Nucleus accumbens (tissue), 56 donors: ENCODE measurements at places on chromosomes 4 and X.

GRCh38 chr4:141860974-141861373 is 224.6 kb downstream of the IL15 start:
- no peak for DNase-seq

GRCh38 chr4:41418444-41418843 is 119.5 kb upstream of the LIMCH1 start:
- no peak for DNase-seq

DNA sequence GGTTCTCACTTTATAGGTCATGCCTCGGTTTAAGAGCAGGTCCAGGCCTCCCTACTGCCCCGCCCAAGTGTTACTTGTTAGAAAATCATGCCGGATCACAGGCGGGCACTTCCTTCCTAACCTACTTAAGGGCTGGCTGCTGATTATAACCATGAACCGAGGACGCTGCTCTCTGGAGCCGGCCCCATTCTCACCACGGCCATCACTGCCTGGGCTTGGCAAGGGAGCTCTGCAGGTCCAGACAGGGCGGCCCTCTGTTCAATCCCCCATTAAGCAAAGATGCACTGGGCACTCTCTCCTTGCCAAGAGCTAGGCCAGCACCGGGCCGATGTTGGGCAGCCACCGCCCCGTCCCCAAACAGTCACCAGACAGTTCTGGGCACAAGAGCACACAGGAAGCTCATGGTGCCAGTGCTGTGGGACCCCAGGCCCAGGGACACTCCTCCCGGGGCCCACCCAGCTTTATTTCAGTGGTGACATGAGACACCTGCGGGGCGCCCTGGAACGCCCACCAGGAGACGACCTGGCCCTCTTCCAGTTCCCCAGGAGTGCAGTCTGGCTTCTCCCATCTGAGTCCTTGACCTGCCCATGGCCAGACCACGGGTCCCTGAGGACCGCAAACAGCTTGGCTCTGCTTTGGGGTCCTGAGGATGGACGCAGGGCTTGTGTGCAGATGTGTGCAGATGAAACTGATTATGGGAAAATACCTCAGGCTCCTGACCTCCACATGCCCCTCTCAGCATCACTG is 44.0 kb downstream of the ABLIM2 start:
- no peak for DNase-seq

DNA sequence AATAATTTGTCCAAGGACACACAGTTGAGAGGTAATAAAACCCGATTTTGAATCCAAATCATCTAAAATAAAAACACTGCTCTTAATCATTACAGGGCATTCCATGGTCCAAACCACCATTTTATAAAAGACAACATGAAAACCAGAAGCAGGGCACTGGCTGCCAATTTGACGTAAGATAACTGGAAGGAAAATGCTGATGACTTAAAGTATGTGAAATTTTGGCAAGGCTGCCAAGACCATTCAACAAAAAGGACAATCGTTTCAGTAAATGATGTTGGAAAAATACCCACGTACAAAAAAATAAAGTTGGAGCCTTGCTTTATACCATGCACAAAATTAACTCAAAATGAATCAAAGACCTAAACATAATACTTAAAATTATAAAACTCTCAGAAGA is 344.4 kb downstream of the RAPGEF2 start:
- DNase-seq, result no peak

GRCh38 chr4:141686146-141686775 is 49.9 kb downstream of the IL15 start:
- no peak for DNase-seq

GRCh38 chrX:155435744-155436112 is 22.7 kb downstream of the F8A3 start:
- no peak for DNase-seq

GRCh38 chr4:15344041-15344440 is 83.8 kb upstream of the C1QTNF7 start:
- DNase-seq, result no peak

DNA sequence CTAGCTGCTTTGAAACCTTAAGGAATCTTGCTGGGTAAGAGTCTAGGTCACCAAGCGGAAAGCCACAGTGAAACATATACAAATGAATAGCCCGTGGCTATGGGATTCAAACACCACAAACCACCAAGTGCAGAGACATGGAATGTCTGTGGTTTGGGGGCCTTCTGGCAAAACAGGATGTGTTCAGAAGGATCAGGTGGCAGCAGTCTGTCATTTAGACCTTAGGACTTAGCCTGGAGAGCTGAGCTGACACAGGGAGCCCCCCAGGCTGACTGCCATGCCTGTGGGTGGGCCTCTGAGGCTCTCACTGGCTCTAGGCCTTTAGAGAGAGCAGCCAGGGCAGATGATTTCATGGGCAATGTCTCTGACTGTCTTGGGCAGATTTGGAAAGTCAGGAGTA is 225.6 kb downstream of the FBXW7 start:
- no peak for DNase-seq

- peak; percentile 5 for DNase-seq
These were observed 157.6 kb downstream of the EMCN start for GRCh38 chr4:100360211-100360610.

DNA sequence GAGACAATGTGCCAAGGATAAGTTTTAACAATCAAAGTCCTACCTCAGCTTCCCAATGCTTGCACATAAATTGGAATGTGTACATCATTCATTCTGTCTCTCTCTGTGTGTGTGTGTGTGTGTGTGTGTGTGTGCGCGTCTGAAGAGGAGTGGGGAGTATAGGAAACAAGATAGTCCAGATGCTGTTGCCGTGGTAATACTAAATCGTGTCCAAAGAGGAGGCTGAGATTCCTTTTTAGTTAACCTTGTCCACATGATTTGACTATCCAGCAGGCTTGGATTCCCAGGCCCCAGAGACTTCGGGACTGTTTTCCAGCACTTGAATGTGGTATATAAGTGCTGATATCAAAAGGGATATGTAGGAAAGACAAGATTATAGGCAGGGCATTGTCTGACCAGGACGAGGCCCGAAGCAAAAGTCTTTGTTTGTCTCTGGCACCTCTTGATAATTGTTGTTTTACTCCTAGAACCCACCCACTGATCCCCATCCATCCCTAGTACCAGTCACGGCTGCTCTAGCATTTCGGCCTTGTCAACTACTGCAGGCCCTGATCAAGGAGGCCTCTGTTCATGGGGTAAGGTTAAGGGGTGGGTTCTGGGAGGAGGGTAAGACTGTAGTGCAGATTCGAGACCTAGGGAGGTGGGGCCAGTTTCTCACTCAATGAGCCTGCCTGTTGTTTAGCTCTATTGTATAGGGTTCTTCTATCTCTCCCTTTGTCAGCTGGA is 3.9 kb downstream of the PLP1 start:
- DNase-seq, result peak; percentile 89

DNA sequence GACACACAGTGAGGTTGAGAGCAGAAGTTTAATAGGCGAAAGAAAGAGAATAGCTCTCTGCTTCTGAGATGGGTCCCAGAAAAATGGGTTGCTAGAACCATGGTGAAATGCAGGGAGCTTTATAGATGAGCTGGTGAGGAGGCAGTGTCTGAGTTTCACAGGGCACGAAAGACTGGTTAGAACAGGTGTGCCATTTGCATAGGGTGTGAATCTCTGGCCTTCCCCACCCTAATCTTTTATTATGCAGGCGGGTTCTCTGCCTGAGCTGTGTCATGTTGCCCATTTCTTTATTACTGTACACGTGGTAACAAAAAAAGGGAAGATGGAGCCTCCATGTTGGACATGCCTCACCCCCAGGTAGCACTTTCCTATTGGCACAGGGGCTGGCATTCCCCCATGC is 39.1 kb downstream of the FUNDC1 start:
- DNase-seq, result no peak

DNA sequence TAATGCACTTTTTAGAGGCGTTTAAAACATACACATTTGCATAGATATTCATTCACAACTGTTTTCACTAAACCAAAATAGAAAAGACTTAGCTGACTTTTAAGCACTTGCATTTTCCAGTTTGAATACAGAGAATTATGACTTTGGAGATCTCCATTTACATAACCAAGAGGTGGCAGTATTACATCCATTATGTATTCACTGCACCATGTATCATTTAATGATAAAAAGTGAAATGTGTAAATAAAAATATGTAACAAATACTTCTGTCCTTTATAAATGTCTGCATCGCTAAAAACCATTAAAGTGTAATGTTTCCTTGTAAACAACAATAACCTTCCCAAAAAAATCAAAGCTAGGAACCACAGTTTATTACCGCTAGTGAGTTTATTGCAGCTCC is 413.2 kb downstream of the FGF13 start:
- DNase-seq, result no peak

DNA sequence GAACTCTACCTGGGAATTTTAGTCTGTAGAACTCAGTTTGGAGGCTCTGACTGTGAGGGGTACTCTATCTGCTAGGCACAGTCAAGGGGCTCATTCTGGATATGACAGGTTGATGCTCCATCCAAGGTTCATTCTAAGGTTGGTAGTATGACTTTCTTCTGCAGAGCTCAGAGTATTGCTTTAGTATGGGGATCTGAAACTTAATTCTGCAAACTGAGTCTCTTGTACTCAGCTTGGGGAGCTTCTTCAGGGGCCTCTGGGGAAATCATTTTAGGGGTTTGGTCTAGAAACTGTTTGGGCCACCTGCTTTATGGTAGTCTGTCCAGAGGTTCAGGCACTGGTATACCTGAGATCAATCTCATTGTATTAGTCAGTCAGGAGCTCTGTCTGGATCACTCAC is 9.7 kb upstream of the TSR2 start:
- no peak for DNase-seq

GRCh38 chrX:130606425-130606824 is 204.6 kb downstream of the RBMX2 start:
- no peak for DNase-seq

DNA sequence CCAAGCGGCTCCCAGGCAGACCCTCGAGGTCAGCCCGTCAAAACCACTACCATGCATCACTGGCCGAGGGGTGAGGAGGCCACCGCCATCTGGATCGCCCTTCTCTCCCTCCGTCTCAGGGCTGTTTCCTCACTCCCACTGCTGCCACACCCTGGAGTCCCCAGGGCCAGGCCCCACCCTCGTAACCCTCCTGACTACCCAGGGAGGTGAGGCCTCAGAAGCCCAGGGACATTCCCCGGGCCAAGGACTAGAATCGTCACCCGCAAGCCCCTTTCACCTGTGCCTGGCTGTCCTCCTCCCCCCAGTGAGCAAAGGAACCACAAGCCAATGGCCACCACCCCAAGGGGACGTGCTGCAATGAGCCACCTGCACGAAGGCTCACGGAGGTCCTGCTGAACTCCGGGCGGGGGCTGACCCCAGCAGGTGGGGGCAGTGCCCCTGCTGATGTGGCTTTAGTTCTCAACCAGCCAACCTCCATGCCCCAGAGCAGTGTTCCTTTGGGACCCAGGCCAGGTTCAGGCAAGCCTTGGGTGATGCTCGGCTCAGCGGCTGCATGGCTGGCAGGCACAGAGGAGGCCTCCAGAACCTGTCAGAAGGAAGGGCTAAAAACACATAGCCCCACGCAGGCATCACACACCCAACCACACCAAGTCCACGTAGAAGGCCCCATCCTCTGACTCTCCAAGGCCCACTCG is 23.8 kb downstream of the PPP2R2C start:
- no peak for DNase-seq

DNA sequence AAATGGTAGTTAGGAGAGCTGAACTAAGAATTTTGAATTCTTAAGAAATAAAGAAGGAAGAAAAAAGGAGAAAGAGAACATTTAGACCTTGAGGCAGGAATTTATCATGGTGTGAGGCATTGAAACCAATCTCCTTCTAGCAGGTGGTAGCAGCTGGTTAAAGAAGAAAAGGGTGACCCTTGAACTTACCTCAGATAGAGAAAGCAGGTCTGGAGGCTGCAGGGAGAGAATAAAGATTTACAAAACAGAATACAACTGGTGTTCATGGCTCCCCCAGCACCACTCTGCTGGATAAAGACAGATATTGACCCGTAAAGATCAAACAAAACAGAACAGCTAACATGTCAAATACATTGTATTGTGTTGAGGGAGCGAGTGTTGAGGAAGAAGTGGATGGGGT is 56.0 kb downstream of the NCAPG start:
- no peak for DNase-seq

GRCh38 chrX:13927175-13927574 is 102.5 kb downstream of the GEMIN8 start:
- no peak for DNase-seq

DNA sequence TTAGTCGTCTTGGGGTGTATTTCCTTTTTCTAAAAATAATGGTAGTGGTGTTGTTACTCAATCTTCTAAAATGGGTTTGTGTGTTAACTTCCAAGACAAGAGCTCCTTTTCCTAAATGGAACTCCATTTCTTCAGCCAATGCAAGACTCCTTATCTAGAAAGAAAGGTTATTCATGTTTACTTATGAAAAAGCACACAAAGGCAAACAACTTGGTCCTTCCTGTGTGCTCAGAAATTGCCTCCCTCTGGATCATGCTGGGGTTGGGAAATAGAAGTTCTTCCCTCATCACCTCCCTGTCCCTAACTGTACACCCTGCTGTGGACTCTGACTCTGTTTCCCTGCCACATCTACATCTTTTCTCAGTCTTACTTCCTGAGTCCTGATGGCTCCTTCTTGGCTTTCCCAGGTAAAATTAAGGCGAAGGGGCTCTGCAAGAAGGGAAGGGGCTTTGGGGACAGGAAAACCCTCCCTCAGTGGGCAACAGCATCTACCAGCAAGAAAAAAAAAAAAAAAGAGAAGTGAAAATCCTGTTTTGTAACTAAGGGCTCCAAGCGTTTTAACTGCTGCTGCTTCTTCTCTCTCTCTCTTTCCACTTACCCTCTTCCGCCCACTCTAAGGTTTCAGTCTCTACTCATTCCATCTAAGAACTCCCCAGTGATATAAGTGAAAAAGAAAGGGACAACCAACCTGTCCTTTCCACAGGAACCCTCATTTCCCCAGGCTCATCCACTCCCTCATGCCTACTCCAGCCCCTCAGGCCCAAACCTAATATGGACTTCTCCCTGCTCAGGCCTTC is 19.8 kb upstream of the TASL start:
- DNase-seq, result no peak

- DNase-seq, result no peak
These were observed 165 bp upstream of the PTCHD1 start for GRCh38 chrX:23334521-23334847.

DNA sequence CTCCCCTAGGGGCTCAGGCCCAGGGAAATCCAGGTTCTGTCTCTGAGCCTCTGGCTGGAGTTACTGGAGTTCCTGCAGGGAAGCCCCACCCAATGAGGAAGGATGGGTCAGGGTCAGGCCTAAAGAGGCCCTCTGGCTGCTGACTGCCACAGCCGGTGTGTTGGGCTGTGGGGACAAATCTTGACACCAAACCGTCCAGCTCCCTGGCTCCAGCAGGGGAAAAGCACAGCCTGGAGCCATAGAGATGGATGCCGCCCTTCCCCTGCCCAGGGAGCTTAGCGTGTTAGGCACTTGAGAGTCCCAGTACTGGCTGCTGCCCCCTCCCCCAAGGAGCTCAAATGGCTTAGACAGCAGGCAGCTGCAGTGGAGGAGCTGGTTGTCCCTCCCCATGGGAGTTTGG is 321.3 kb upstream of the LCORL start:
- no peak for DNase-seq

DNA sequence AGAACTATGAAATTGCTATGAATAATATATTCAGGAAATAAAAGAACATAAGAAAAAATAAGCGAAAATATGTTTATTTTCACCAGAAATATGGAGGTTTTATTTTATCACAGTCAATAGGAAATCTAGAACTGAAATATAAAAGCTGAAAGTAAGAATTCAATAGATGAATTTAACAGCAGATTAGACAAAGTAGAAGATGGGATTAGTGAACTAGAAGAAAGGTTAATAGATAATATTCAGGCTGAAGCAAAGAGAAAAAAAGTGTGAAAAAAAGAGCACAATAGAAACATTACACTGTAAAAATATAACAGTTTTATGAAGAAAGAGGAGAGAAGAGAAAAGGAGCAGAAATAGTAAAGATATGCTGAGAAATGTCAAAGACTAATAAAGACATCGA is 1152.1 kb downstream of the FAT4 start:
- DNase-seq, result no peak

- DNase-seq, result no peak
These were observed 511.5 kb upstream of the GALNT7 start for GRCh38 chr4:172657081-172657480.
